NCI-H1436 treated with DMSO at 0.1 percent for 48 hours (cell line): ENCODE measurements at places on chromosomes 12 and 14.
A peak's percentile ranks its signal among the peaks of the same experiment; 100 is the strongest.

DNA sequence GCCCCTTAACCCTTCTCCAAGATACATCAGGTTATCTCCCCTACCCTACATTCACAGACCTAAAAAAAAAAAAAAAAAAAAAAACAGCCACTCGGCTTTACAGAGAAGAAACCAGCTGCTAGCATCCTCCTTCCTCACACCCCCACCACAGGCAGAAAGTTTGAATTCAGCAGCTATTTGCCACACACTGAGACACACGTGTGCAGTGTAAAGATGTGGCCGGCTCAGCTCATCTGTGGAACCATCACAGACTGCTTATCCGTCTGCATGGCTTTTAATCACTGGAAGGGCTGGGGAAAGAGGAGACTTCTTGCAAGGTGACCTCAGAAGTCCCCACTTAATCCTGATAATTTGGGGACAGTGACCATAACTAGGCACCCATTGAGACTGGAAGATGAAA, 50.0 kb downstream of the VWF start:
- DNase-seq = no peak

GRCh38 chr14:78710963-78711362, 540.8 kb downstream of the NRXN3 start:
- no peak for DNase-seq

- DNase-seq = no peak
Measured at GRCh38 chr12:69330475-69331473, 17.4 kb upstream of the LYZ start.

DNA sequence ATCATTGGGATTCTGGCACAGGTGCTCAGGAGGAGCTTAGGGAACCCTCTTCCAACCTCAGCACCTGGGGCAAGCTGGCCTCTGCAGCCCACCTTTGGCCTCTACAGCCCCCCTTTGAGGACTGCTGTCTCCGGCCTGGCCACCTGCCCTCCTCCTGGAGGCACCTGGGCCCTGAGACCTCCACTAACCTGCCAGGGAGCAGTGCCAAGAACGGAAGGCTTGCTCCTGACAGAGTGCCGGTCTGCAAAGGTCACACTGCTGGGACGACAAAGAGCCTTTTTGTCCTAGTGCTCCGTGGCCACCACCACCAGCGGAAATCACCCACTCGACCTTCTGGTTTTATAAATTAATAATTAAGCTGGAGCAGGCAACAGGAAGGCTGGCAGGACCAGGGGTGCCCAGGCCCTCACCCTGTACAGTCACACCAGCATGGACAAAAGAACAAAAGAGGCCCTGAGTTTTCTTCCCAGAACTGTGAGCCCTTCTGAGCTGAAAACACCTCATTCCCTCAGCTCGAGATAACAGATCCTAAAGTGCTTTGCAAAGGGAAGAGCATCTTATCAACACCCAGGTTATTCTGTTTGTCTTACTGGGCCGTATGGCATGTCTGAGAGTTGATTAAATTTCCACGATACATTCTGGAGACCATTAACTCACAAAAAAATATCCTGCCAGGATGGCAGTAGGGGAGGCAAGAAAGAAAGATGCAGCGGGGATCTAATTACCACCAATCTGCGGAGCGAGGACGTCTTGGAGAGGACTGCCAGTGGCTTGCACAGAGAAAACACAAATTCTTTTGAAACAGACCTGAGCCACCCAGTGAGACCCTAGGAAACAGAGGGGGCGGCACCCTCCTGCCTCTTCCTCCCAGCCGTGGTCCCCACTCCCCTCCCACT, 8.2 kb downstream of the TESC start:
- no peak for DNase-seq

GRCh38 chr12:45504316-45505010, 225.0 kb upstream of the ARID2 start:
- DNase-seq = no peak

DNA sequence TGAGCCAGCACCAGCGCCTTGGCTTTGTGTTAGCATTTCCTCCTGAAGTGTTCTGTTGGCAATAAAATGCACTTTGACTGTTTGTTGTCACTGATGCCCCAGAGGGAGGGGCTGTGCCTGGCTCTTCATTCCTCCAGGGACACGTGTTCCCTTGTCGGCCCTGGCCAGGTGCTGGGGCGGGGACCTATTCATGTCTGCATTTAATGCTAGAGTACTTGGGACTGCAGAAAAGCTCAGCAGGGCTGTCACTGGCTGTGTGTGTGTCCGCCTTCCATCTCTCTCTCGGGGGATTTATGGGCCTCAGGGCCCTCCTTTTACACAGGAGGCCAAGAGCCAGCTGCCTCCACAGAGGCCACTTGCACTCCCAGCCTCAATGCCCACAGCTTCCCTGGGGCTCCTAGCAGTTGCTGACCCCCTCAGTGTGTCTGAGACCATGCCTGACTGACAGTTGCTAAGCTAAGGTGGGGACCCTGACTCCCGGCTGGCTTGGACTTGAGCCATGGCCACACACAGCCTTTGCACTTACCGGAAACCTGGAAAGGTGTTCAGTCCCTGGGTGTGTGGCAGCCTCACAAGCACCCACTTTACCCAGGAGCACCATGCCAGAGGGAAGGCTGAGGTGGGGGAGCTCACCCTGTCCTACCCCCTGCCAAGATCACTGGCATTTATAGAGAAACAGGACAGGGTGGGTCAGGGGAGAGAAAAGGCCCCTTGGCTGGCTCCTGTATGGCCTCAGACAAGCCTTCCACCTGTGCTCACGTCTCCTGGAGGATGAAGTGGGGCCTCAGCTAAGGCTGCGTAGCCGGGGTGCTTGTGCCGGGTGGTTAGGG, 27.8 kb downstream of the HIP1R start:
- DNase-seq = no peak

DNA sequence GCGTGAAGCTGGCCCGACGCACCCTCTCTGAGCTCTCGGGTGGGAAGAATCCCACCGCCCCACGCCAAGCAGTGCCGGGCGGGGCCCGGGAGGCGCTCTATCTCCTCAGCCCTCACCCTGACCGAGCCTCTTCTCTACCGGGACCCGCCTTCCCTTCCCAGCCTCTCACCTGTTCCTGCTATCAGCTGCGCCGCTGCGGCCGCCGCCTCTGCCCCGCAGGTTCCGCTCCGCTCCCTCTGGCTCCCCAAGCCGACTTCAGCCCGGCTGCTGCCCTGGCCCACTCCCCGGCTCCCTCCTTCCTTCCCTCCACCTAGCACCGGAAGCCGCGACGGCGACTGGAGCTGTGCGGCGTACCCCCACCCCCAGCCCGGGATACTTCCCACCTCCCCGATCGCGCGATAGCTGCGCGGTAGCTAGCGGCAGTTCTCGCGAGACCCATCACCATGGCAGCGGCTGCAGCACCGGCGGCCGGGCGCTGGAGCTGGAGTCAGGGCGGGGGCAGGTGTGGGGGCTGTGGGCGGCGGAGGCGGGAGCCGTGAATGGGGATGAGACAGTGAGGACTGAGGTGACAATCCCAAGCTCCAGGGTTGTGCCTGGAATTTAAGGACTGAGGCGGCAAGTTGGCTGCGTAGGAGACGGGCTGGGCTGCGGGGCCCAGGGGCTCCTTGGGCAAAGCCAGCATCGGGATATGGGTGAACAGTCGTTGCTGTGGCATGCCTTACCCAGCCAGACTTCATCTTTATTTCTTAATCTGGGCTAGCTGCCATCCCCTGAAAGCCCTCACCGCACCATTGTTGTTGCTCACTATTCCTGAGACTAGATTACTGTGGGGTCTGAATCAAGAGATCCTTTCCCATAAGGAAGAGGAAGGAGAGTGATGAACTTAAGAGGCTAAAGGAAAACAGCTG, at the start of gene ARF3:
Gene ARF3 (minus strand): TSS at position 347 of the 908 bp plus-strand sequence. CDS start 16,392 bp downstream, outside the sequence.
- peak; percentile 42 for DNase-seq

GRCh38 chr14:71358209-71358931, 451.1 kb downstream of the PCNX1 start:
- DNase-seq = no peak

- DNase-seq = no peak
Measured at GRCh38 chr12:108625228-108625627, 8.5 kb downstream of the SELPLG start.
